CD8-positive, alpha-beta memory T cell (primary cell): ENCODE measurements at places on chromosomes 6 and 20. TPM values are rescaled to one million over a fixed set of nuclear protein-coding genes. Genes with fewer than 3 reads are reported as not detected.

DNA sequence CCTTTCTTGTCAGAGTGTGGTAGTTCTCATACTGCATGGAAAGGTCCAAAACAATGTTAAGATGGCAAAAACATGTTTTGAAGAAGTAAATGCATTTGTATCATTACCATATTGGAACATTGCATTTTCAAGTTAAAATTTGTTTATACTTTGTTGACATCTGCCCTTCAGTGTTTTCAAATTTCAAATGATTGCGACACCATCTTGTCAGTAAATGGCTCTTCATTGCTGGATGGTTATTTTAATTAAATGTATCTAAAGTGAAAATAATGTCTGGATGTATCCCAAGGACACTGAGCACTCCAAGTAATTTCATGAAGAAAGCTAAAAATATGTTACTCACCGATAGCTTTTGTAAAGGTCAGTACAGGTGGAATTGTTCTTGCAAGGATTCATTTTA lies 761.6 kb downstream of the EYS start:
- no peak overlapping the region for H3K4me3 ChIP-seq
- no peaks in the 10 kb centered on the region for H3K36me3 ChIP-seq
- no peak for DNase-seq
- no peaks in the 10 kb centered on the region for H3K4me1 ChIP-seq
- H3K27me3 ChIP-seq, result no peaks in the 10 kb centered on the region

IMPG1 gene
- total RNA-seq, result not detected

DNA sequence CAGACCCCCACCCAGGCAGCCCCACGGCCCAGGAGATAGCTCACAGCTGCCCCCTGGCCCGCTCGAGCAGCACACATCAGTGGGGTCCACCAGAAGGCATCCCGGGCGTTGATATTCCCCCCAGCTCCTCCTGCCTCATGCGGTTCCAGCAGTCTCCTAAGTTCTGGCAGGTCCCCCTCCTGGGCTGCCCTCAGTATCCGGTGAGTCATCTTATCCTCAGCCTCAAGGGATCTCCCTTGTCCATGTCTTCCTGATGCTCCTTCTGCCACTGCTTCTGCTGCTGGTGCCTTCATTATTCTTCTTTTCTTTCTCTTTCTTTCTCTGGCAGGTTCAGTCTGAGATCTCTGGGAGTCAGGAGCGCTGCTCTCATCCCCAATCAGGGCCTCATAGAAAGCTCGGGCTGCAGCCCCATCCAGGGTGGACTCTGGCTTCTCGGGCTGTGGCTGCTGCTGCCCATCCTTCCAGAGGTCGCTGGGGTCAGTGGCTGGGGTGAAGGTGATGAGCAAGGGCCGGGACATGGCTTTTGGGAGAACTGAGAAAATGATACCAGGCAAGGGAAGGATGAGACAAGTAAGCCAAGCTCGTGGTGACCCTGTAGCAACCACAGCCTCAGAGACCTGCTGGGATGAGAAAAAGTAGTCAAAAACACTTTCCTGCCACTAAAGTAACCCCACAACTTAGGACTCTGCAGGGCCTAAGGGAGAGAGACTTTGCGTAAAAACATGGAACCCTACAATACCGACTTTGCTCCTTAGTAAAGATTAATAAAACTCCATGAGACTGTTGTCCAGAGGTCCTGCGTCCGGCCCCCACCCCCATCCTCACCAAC lies 622 bp downstream of the GPANK1 start:
- peak overlapping the region; percentile 97 for H3K4me3 ChIP-seq
- no peaks in the 10 kb centered on the region for H3K27me3 ChIP-seq
- H3K4me1 ChIP-seq, result peaks cover 55% of the 10 kb centered on the region
- no peak for DNase-seq

DNA sequence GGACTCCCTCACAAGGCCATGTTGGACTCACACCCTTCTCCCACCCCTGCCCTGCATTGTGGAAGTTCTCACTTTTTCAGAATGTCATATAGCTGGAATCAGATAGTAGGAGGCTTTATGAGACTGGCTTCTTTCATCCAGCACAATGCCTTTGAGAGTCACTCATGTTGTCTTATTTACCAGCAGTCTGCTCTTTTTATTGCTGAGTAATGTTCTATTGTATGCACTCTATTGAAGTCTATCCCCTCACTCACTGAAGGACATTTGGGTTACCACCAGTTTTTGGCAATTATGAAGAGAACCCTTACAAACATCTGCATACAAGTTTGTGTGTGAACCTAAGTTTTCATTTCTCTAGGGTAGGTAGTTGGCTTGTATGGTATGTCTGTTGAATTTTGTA lies 80.8 kb upstream of the KCNK16 start:
- H3K27ac ChIP-seq, result no peak overlapping the region
- H3K27me3 ChIP-seq, result no peaks in the 10 kb centered on the region
- no peaks in the 10 kb centered on the region for H3K4me1 ChIP-seq
- DNase-seq, result no peak

DNA sequence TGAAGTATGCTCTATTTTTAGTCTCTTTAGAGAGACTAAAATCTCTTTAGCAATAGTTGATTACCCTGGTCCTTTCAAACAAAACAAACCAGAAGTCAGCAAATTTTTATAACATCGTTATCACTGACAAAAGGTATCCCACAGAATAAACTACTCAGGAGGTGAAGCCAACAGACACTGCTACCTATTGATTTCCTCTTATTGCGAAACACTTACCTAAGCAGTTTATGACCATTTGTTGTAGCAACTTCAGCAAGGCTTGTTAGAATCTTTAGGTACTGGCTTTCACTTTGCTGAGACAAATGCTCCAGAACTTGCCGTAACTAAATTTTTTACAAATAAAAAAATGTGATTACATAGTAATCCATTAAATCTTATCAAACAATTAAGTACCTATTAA lies 64.4 kb downstream of the HACE1 start:
- H3K4me1 ChIP-seq, result no peaks in the 10 kb centered on the region
- H3K4me3 ChIP-seq, result no peak overlapping the region
- H3K27me3 ChIP-seq, result no peaks in the 10 kb centered on the region
- no peak for DNase-seq
- H3K36me3 ChIP-seq, result no peaks in the 10 kb centered on the region
